Fibroblast of lung (primary cell): ENCODE measurements at places on chromosomes 13 and 19. TPM values are rescaled to one million over a fixed set of nuclear protein-coding genes. Genes with fewer than 3 reads are reported as not detected.
A peak's percentile ranks its signal among the peaks of the same experiment; 100 is the strongest.

DNA sequence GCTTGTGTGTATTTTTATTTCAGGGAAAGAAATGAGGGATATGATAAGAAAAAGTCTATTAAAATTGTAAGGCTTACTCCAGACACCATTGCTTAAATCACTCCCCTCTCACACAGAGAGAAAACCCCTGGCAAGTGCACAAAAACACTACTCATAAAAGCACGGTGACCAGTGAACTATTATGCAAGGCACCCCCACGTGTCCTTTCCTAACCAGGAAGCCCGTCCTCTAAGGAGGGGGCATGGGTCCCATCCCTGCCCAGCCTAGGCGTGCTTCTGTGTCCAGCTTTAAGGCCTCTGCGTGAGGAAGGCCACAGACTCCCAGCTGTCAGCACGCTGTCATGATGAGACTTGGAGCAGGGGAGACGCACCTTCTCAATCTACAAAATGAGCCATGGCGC is 83.5 kb downstream of the SLC7A1 start:
- H3K27me3 ChIP-seq, result no peaks in the 10 kb centered on the region
- DNase-seq, result peak; percentile 74
- peaks cover 11% of the 10 kb centered on the region for H3K36me3 ChIP-seq
- no peak overlapping the region for H3K27ac ChIP-seq

- H3K4me3 ChIP-seq, result no peak overlapping the region
- H3K27ac ChIP-seq, result no peak overlapping the region
- no peaks in the 10 kb centered on the region for H3K27me3 ChIP-seq
- H3K36me3 ChIP-seq, result no peaks in the 10 kb centered on the region
- H3K4me1 ChIP-seq, result no peaks in the 10 kb centered on the region
These were observed 17.5 kb downstream of the FCGBP start for GRCh38 chr19:39916851-39917396.

Gene SPPL2B
- 18.0 and 23.8 TPM in 2 replicates for total RNA-seq

GRCh38 chr13:31350560-31350959 is 150.8 kb downstream of the B3GLCT start:
- no peaks in the 10 kb centered on the region for H3K4me1 ChIP-seq
- H3K36me3 ChIP-seq, result no peaks in the 10 kb centered on the region
- H3K27me3 ChIP-seq, result peaks cover 15% of the 10 kb centered on the region
- DNase-seq, result no peak
- no peak overlapping the region for H3K4me3 ChIP-seq

Gene PTBP1
- total RNA-seq, result 67.5 and 83.1 TPM in 2 replicates

- DNase-seq, result peak; percentile 91
- H3K4me1 ChIP-seq, result no peaks in the 10 kb centered on the region
- H3K36me3 ChIP-seq, result no peaks in the 10 kb centered on the region
- H3K4me3 ChIP-seq, result no peak overlapping the region
- H3K27ac ChIP-seq, result no peak overlapping the region
- H3K27me3 ChIP-seq, result no peaks in the 10 kb centered on the region
These were observed 769.0 kb upstream of the SLITRK1 start for GRCh38 chr13:84651288-84651687.

DNA sequence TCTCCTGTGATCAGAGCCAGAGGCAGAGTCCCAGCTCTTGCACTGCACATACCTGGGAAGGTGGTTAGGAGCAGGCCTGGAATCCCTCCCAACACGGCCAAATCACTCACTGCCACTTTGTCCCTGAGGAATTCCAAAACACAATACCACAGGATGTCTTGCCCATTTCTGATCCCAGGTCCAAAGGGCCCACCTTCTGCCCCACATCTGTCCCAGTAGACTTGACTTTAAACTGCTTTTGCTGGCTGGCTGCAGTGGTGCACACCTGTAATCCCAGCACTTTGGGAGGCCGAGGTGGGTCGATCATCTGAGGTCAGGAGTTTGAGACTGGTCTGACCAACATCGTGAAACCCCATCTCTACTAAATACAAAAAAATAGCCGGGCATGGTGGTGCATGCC is 18.9 kb downstream of the ZNF536 start:
- no peak overlapping the region for H3K27ac ChIP-seq
- no peak overlapping the region for H3K4me3 ChIP-seq
- no peak for DNase-seq
- H3K27me3 ChIP-seq, result no peaks in the 10 kb centered on the region
- H3K36me3 ChIP-seq, result no peaks in the 10 kb centered on the region
- H3K4me1 ChIP-seq, result no peaks in the 10 kb centered on the region

DNA sequence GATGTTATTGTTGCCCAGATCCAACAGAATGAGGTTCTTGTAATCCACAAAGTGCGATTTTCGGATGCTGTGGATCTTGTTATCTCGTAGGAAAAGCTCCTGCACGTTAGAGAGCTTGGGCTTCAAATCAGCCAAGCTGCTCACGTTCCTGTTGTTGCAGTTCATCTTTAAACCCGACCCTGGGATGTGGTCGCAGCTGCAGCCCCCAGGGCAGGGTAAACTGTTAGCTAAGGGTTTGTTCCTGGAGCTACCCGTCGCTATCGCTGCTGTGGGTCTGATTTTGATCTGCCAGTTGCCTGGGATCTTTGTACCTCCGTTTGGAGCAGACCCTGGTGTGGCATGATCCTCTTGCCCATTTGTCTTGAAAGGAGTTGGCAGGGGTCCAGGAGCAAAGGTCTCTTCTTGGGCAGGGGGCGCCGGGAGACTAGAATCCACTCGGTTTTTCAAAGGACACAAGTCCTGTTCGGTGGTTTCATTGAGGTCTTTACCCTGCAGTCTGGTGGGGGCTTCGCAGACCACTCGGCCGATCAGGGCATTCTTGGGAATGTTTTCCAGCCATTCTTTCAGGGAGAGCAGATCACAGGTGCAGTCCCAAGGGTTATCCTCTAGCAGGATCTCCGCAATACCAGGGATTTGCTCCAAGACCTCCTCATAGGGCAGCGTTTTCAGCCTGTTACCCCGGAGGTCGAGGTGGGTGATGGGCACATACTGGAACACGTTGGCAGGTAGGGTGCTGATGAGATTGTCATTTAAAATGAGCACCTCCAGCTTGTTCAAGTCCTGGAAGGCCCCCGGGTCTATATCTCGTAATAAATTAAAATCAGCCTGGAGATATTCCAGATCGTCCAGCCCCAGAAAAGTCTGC is 1.8 kb downstream of the SLITRK1 start:
- H3K4me1 ChIP-seq, result no peaks in the 10 kb centered on the region
- no peak for DNase-seq
- H3K36me3 ChIP-seq, result no peaks in the 10 kb centered on the region
- no peak overlapping the region for H3K27ac ChIP-seq

Gene PLVAP
- not detected in 2 replicates for total RNA-seq

- H3K4me3 ChIP-seq, result no peak overlapping the region
- no peaks in the 10 kb centered on the region for H3K27me3 ChIP-seq
- peak; percentile 34 for DNase-seq
- H3K27ac ChIP-seq, result no peak overlapping the region
- no peaks in the 10 kb centered on the region for H3K36me3 ChIP-seq
These were observed 52.7 kb downstream of the MYO16 start for GRCh38 chr13:108681986-108682575.
